ENCODE measurements at places on chromosomes 2 and 18.

- DNase-seq, result no peak
Observed at GRCh38 chr18:26961839-26962238, 96.3 kb upstream of the AQP4 start.

GRCh38 chr2:199861132-199861774 is 10.3 kb upstream of the FTCDNL1 start:
- DNase-seq, result peak; percentile 26

DNA sequence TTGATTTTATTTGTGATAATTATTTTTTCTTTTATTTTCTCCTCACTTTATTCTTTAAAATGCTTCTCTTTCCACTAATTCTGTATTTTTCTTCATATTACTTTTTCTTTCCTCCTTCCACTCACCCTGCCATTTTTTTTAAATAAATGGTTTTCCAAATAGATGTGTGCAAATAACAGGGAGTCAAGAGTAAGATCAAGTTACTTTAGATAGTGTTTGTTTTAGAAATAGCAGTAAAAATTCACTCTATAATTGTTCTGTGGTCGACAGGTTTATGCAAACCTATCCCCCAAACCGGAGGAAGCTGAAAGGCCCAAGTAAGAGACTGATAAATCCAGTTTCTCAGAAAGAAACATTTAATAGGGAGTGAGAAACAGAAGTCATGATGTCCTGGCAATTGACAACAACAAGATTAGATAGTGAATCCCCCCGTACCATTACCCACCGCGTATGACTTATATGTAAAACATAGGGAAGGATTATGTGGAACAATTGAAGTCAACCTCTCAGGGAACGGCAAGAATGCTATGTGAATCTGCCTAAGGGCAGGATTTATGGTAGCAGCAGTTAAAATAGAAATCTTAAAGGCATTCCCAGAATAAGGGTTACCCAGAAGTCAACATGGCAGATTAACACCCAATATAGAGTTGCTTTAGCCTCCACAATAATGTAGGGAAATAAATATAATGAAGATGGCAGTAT is 75.5 kb downstream of the KYNU start:
- no peak for DNase-seq

GRCh38 chr18:62372882-62373281 is 47.8 kb downstream of the TNFRSF11A start:
- DNase-seq, result no peak

DNA sequence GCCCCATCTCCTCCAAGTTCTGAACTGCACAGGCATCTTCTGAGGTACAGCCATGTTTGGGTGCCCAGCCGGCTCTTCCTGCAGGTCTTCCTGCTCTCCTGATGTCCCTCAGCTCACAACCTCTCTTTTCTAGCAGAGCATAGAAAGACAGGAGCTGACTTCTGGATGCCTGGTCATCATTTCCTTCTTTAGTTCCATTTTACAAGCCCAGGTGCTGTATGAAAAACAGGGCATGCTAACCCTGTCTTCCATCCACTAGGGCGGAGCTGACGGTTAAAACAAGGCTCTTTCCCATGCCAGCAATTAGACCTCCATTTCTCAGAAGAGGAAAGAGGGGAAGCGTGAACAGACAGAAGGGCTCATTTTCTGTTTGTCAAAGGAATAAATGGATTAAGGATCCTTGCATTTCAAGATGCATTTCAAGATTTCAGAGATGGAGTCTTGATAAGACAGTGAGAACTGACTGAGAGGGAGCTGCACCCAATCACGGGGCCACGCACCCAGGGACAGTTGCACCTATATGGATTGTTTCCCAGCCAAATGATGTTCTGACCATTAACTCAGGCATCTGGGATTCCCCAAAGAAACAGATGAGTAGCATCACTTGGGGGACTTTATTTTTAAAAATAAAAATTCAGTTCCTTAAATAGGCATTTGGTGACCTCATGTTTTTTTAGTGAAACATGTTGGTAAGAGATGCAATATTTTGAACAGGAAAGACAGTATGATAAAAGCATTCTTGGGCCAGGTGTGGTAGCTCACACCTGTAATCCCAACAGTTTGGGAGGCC is 45.8 kb upstream of the EML6 start:
- no peak for DNase-seq

GRCh38 chr2:215504547-215504946 is 68.7 kb upstream of the FN1 start:
- no peak for DNase-seq
